ENCODE measurements at places on chromosomes 3 and 15.

GRCh38 chr3:50830451-50830850, 155.7 kb downstream of the DOCK3 start:
- DNase-seq, result no peak

- no peak for DNase-seq
Observed at GRCh38 chr15:80557441-80558234, 137.5 kb upstream of the ABHD17C start.

- no peak for DNase-seq
Observed at GRCh38 chr3:58158442-58159153, 52.2 kb downstream of the DNASE1L3 start.

GRCh38 chr3:4888913-4889846, 90.1 kb upstream of the BHLHE40 start:
- DNase-seq, result no peak

DNA sequence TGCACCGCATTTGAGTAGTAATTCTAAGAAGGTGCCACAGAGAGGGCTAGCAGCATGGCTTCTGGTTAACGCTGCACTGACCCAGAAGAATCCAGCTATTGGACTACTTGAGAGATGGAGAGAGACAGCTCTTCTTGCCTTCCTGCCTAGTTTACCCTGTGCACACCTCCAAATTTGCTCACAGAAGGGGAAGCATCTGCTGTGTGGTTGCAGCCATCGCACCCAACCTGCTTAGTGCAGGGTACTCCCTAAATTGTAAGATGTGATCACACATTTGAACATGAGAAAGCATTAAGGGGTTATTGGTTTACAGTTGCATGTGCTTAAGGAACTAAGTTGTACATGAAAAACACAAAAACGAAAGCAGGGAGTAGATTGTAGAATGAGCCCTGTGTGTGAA, 122.1 kb downstream of the FOXB1 start:
- no peak for DNase-seq

DNA sequence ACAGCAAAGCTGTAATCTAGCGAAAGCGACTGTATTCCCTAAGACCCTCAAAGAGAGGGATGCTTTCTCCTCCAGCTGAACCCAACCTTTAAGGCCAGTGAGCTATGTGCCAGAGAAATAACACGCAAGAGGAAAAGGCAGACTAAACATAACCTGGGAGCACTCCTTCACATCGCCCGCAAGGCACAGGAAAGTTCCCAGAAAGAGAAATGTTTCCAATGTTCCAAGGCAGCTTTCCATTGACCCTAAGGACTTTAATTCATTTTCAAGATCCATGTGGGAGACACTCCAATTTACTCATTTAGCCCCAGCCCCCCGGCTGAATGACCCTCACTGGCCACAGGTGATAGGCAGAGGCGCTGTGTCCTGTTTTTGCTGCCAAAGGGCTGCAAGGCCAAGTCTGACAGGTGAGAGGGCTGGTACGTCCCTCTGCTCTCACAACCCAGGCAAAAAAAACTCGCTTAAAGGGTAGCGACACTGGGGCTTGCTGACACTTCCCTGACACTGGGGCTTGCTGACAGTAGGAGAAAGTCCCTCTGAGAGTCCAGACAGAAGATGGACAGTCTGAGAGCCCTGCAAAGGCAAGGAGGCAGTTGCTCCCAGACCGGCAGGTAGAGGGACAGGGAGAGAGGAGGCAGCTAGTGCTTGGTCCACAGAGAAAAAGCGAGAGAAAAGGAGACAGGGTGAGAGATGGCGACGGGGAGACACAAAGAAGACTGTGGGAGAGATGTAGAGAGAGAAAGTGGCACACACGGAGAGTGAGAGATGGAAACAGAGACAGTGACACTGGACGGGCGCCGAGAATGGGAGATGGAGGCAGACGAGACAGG, 702 bp downstream of the ARHGEF3 start:
- DNase-seq, result no peak

DNA sequence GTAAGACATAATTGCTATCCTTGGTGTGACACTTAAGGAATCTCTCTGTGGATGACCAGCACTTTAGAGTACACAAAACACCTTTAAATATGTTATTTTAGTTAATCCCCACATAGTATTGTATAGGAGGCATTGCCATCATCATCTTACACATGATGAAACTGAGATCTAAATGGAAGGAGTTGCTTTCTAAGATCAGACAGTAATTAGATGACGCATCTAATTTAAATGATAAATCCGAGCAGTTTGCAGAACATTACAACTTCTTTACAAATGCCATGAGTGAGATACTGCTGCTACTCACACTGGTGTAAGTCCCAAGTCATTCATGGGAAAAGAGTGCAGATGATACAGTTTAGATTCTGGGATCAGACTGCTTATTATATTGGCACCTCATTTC, 431.9 kb downstream of the MFSD1 start:
- no peak for DNase-seq

- no peak for DNase-seq
Observed at GRCh38 chr3:50388720-50389413, 29.5 kb upstream of the TMEM115 start.

DNA sequence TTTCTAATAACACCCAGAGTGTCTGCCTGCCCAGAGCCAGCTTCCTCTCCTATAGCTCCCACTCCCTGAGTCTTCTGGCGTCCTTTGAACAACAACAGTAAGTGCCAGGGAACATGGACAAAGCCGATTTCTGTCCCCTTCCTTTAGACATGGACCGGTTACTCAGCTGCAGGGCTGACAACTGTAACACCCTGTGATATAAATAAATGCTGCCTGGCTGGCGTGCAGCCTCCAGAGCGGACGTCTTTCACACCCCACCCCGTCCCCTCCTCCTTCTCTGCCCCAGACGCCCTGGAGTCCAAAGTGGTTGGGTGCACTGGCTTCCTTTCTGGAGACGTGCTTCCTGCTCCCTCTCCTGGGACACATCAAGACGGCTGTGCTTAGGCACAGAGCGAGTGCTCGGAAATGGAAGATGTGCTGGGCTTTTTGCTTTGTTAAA, 281.9 kb upstream of the LRRFIP2 start:
- DNase-seq, result no peak

DNA sequence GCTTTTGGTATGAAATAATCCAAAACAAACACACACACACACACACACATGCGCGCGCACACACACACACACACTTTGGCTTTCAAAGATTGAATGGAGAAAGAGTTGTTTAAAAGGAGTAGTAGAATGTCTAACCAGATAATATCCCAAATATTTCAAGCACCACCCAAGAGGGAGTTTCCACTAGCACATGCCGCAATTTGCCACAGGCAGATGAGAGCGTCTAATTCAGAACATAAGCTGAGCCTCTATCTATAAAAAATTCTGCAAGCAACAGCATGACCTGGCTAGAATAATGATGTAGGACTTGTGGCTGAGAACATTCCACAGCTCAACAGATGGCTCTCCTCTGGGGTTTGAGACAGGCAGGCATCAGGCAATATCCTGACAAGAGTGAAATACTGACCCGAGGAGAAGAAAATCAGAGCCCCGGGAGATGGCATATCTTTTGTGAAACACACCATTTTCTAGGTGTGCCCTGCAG, 302.5 kb upstream of the GADL1 start:
- DNase-seq, result no peak

DNA sequence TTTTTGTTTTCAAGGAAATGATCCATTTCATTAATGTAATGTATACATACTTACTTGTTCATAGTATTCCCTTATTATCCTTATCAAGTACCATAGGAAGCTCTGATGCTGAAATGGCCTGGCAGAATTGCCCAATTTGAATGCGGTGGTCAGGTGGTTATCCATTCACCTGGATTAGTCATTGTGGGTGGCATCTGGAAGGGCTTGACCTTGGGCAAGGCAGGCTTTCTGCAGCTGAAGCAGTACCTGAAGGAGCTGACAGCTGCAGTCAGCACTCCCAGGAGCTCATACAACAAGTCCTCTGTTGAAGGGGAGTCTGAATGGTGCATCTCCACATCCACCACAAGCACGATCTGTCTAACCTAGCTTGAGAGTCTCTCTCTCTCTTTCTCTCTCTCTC, 12.2 kb upstream of the IQCF5 start:
- no peak for DNase-seq

GRCh38 chr3:45610119-45610518, 15.6 kb downstream of the LIMD1 start:
- no peak for DNase-seq

GRCh38 chr3:36795622-36796021, 31.3 kb upstream of the DCLK3 start:
- DNase-seq, result no peak

- DNase-seq, result no peak
Observed at GRCh38 chr3:69428657-69429255, 42.9 kb upstream of the FRMD4B start.

GRCh38 chr3:43796041-43796596, 105.4 kb downstream of the ABHD5 start:
- DNase-seq, result peak; percentile 43

DNA sequence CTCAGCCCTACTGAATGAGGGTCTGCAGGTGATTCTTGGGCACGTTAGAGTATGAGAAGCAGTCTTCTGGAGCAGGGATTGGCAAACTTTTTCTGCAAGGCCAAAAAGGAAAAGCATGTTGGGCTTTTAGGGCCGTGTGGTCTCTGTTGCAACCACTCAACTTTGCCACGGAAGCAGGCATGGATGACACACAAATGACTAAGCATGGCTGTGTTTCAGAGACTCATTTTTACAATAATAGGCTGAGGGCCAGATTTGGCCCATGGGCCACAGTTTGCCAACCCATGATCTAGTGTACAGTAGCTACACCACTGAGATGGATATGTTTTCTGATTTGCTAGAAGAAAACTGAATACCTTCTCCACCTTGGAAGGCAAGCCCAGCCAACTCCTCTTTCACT, 66.1 kb upstream of the PRICKLE2 start:
- peak; percentile 84 for DNase-seq

- DNase-seq, result no peak
Observed at GRCh38 chr15:41926185-41927056, 32.6 kb upstream of the SPTBN5 start.

GRCh38 chr3:2511356-2511755, 412.7 kb downstream of the CNTN4 start:
- no peak for DNase-seq

- DNase-seq, result no peak
Observed at GRCh38 chr3:86554383-86554782, 436.6 kb downstream of the VGLL3 start.

DNA sequence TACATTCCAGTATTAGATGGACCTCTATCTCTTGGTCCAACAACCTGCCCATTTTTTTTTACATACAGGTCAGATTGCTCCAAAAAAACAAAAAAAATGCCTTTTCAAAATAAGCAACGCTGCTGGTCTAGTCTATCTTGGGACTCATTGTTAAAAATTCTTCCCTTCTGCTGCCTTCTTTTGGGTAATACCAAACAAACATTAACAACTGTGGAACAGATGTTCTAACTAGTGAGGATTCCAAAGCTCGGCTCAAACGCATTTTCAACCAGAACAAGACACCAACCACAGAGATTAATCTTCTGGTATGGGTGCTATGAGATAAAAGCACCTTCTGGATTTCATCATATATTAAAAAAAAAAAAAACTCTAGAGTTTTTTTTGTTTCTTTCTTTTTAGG, 24.7 kb downstream of the ARHGAP31 start:
- DNase-seq, result no peak

DNA sequence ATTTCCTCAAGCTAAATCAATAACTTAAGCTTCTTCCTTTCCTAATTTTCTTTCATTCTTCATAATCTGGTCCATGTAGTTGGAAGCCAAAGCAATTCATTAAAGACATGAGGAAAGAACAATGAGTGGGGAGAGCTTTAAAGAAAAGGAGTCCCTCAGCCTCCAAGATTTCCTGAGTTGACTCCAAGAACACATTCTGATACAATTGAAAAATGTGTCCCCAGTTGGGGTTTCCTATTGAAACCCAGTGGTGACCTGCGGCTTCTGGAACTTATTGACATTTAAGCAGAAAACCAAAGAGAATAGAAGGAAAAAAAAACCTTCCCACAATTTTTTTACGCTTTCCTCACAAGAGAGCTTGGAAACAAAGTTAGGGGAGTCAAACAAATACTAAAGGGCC, 37.0 kb downstream of the ATP8B4 start:
- DNase-seq, result no peak

- DNase-seq, result peak; percentile 13
Observed at GRCh38 chr3:77038930-77039605, 831 bp upstream of the ROBO2 start.

- no peak for DNase-seq
Observed at GRCh38 chr15:95669146-95669922, 661.2 kb upstream of the NR2F2 start.

DNA sequence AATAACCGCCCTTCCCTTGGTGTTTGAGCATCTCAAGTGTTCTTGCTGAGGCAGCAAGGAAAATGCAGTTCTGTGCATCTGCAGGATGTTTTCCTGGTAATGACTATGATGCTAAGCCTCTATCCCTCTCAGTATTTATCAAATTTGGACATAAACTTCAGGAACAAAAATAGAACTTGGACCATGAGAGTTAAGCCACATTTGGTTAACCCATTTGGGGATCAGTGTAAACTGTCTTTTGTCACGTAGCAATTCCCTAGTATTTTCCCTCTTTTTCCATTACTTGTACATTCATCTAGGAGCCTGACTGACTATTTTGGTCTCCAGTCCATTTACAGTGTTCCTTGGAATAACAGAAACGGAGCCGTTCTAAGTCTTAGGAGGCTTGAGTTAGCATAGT, 250.8 kb downstream of the RBMS3 start:
- DNase-seq, result no peak

GRCh38 chr3:149542375-149543312, 68.1 kb downstream of the TM4SF4 start:
- DNase-seq, result no peak

All from HS-5 (cell line).